ENCODE measurements at places on chromosomes 6 and 20.

GRCh38 chr6:16762268-16762549 lies 949 bp upstream of the ATXN1 start:
- DNase-seq: no peak

DNA sequence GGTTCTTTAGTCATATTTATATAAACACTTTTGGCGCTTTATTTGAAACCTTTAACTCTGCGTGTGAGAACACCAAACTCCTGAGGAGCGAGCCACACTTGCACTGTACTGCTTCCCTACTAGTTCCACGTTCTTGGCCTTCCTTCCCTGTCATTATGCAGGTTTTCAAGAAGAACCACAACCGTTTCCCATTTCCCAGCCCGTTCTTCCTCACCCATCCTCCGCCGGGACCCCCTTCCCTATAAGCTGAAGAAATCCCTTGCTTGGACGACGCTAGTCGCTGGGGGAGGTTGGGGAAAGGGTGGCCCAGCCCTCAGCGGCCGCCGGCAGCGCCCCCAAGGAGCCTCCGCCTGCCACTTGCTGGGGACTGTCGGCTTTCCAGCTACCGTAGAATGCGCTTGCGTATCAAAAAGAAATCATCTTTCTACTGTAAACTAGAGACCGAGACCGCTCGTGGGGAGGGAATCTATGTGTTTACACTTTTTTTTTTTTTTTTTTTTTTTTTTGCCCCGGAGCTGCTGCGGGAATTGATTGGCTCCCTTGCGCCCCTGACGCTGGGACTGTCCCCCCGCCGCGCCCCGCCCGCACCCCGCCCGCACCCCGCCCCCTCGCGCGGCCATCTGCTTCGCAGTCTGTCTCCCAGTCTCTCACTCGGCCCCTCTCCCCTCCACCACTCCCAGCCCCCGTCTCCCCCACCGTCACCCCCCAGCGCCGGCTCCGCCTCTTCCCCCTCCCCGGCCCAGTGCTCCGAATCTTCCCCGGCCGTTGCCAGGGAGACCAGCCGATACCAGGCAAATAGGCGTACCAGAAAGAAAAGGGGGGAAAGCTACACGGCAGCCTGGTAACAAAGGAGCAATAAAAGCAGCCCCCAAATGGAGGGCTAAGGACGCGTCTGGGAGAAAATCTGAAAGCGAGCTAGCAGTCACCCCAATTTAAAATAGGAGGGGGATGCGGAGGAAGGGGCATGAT lies 2.3 kb upstream of the MARCKS start:
- no peak for DNase-seq

- DNase-seq: no peak
Measured at GRCh38 chr6:148217921-148218320, 124.7 kb upstream of the SASH1 start.

- no peak for DNase-seq
Measured at GRCh38 chr20:25484911-25485511, 77.5 kb downstream of the GINS1 start.

- DNase-seq: no peak
Measured at GRCh38 chr20:62409931-62410745, 3.1 kb upstream of the CABLES2 start.

DNA sequence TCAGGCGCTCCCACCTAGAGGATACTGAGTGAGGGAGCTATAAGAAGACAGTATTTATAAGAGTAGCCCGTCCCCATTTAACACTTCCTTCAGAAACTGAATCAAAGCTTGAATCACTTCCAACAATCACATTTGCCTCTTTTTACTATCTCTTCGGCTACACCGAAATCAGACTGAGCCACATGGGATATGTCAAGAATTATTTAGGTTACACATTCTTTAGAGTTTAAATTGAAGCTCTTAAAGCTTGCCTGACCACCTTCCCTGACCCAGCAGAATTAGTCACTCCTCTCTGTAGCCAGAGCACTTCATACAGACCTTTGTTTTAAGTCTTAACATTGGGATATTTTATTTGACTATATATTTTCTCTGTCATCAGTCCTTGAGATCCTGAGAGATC lies 163.7 kb downstream of the MAFB start:
- no peak for DNase-seq

GRCh38 chr6:142946924-142947713 lies 2.1 kb upstream of the HIVEP2 start:
- DNase-seq: no peak

DNA sequence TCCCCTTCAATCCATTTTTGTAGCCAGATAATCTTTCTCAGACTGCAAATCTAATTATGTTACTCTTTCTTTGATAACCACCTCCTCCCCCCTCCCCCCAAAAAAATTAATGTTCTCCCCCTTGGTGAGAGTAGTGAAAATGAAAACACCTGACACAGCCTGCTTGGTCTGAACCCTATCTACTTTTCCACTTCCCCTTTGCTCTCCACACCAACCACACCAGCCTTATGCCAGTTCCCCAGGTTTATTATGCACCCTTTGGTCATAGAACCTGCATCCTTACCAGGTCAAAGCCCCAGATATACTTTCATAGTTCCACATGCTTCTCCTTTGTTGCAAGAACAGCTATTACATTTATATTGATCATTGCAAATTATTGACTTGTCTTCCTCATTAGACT lies 19.4 kb downstream of the PFDN4 start:
- DNase-seq: no peak

- no peak for DNase-seq
Measured at GRCh38 chr6:25504661-25505060, 147.4 kb upstream of the SCGN start.

DNA sequence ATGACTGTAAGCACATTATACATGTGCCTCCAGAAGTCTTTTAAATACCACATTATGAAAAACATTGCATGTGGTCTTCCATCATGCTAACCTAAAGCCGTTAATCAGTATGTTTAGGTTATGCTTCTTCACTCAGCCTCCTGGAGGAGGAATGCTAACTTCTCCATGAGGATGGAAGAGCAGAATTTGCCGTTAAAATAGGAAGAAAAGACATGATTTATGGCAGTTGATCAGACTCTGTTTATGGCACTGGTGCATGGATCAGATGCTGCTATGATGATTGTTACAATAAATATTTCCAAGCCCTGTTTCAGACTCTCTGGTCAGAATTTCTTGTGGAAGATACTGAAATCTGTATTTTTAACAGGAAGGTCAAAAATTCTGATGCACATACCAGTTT lies 31.7 kb downstream of the MAP3K4 start:
- DNase-seq: no peak

GRCh38 chr6:72206606-72207005 lies 320.3 kb downstream of the RIMS1 start:
- DNase-seq: no peak

DNA sequence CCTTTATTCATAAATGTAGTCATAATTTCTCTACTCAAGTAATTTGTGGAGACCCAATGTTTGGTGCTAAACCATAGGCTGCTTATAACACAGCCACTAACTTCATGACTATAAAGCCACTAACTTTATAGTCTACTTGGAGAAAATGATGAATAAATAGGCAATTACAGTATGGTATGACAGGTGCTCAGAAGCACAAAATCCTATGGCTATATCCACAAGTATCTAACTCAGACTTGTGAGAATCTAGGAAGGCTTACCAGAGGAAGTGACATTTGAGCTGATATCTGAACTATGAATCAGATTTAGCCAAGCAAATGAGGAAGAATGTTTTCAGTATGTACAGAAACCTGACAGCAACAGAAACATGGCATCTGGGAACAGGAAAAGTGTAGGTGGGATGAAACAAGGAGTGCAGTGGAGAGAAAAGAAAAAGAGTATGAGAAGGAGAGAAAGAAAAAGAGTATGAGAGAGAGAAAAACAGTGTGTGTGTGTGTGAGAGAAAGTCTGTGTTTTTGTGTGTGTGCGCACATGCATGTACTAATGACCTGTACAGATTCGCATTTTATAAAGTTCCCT lies 59.9 kb downstream of the REV3L start:
- no peak for DNase-seq

GRCh38 chr20:20666359-20666758 lies 46.1 kb downstream of the RALGAPA2 start:
- DNase-seq: no peak

DNA sequence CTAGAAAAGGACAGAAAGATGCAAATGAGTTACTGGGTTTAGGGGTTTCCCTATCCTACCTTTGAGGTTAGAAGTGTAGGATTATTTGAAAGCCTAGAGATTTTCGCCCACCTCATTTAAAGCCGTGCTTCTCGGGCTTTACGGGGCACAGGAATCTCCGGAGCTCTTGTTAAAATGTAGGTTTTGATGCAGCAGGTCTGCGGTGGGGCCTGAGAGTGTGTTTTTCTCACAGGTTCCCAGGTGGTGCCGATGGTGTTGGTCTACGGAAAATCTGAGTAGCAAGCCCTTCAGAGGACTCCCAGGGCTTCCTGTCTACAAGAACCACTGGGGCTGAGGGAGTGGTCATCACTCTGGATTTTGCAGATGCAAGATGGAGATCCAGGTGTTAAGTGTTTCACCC lies 47.5 kb downstream of the TRAM2 start:
- no peak for DNase-seq

- no peak for DNase-seq
Measured at GRCh38 chr6:158313989-158314388, 1.7 kb downstream of the TULP4 start.

DNA sequence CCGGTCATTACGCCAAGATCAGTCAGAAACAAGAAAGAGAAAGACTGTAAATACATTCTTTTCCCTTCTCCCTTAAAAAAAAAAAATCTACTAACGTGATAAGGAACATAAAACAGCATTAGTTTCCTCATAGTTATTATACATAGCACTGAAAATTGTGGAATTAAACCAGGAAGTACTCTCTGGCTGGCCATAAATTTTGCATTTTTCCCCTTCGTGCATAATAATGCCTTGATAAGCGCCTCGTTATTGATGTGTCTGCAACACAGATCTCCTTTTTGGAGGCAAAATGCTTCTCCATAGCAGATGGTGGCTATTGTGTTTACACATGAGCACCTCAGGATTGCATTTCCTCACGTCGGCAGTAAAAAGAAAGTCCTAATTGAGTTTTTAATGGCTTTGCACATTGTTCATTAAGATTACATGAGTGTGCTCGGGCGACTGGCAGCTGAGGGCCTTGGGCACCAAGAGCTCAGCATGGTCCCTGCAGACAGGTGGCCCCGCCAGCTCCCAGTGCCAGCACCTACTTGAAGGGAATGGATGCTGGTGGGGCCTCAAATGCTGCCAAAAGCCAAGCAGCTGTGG lies 394.5 kb downstream of the PTPRT start:
- DNase-seq: no peak

GRCh38 chr20:6764619-6765018 lies 2.9 kb upstream of the BMP2 start:
- no peak for DNase-seq

DNA sequence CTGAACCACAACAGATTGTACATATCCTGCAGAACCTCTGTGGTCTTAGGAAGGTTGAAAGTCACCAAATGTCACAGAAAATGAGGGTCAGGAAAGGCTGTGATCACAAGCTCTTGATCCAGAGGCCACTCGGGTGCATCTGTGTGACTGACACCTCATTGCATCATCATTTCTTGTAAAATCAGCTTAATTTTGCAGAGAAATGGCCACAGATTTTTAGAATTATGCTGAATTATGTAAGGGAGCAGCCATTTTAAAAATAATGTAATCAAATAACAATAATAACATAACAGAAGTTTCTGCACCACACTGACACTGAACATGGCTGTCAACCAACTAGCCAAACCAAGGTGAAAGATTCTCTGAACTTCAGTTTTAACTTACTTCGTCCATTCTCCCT lies 32.5 kb upstream of the PRND start:
- DNase-seq: no peak
